ENCODE measurements at places on chromosomes 1 and 21.
A peak's percentile ranks its signal among the peaks of the same experiment; 100 is the strongest.

- no peak for DNase-seq
Observed at GRCh38 chr1:185358957-185359356, 41.9 kb upstream of the IVNS1ABP start.

GRCh38 chr1:28208818-28209441 is 23.9 kb downstream of the DNAJC8 start:
- DNase-seq, result no peak

DNA sequence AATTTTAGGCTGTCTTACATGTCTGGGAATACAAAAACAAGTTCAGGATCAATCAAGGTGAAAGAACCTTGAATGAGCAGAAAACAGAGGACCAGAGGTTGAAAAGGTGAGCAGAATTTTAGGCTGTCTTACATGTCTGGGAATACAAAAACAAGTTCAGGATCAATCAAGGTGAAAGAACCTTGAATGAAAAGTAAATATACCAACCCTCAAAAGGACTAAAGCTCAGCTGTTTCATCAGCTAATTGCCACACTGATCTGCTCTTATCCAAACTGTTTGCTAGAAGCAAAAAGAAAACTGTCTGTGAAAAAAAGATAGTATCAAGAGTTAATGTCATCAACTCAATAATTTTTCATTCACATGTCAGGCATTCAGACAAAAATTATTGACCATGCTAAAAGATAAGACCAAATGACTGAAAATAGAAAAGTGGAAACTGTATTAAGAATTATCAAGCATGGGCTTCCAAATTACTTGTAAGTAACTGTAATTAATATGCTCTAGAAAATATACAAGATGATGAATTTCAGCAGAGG is 69.2 kb downstream of the LTN1 start:
- no peak for DNase-seq

GRCh38 chr1:235011599-235012435 is 116.8 kb downstream of the TOMM20 start:
- DNase-seq, result peak; percentile 87

DNA sequence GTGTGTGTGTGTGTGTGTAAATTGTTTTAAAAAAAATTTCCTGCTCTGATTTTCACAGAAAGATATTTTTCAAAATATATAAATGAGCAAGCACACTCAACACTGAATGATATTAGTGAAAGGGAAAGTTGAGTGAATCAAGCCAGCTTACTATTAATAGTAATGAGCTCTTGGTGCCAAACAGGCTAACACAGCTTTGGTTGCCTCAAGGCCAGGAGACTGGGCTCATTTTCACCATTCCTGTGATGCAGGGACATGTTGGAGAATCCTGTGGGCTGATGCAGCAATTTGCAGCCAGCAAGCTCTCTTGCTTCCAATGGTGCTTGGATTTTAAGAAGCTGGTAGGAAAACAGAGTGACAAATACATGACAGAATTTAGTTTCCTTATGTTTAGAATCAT is 30.2 kb downstream of the PLA2G4A start:
- no peak for DNase-seq

Data from stimulated activated CD8-positive, alpha-beta memory T cell treated with anti-CD3 and anti-CD28 coated beads, Interleukin-4, amount 100 ng/mL, for 1 hour (primary cell).